ENCODE measurements at places on chromosomes 7 and 10.

DNA sequence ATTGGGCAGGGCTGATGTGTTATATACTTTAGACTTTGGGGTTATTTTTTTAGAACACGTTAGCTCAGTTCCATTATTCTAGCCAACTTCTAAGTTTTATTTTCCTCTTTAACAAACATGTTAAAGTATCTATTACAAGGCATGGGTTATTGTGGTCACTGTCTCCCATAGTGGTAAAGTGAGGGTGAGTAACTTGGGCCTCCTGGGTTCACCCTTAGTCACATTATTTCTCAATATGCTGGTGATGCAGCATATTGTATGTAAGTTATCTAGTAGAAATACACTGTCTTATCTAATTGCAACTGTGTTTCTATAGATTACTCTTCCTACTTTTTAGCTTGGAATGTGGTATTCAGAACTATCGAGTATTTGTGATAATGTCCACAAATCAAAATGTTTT is 65.9 kb downstream of the BBS9 start:
- no peak for DNase-seq

DNA sequence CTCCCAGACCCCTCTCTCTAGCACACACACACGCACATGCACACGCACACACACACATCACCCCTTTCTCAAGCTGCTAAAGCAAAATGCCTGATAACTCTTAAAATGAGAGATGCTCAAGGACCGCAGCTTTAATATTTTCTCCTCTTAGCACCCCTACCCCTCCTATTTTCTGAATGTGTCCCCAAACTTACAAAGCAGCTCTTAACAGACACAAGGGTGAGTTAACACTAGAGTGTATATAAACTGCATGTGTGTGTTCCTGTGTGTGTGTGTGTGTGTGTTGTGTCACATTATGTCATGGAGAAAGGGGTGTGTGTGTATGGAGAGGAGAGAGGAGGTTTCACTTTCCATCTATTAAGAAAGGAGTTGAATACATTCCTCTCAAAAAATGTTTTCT is 1.3 kb downstream of the PTN start:
- peak; percentile 22 for DNase-seq

DNA sequence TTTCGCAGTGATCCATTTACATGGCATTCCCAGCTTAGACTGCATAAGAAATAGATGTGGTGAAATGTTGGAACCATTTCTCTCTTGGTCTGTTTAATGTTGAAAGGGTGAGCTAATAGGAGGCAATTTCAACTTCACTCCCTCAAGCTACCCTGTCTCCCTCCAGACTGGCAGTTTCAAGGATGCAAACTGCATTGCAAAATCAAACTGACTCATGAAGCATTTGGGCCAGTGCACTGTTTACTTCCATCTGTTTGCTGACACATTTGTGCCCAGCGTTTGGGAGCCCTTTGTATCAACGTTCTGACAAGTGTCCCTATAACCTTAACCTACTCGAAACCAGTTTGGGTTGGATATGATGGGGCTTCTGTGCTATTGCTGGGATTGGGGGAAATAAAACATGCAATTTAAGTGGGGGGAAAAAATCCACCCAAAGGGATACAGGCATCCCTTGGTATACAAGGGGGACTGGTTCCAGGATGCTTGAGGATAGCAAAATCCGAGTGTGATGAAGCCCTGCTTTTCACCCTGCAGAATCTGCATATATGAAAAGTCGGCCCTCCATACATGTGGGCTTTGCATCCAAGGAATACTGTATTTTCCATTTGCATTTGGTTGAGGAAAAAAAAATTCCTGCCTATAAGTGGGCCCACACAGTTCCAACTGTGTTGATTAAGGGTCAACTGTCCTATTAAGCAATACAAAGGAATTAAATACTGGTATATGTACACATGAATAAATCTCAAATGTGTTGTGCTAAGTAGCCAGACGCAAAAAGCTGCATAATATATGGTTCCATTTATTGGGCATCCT is 15.6 kb downstream of the RHEB start:
- no peak for DNase-seq

GRCh38 chr7:47461746-47462145 is 120.2 kb downstream of the TNS3 start:
- DNase-seq = no peak

GRCh38 chr7:132739271-132739955 is 163.1 kb upstream of the PLXNA4 start:
- no peak for DNase-seq

- no peak for DNase-seq
These were observed 51.5 kb downstream of the ZNRF2 start for GRCh38 chr7:30335763-30336487.

Measured in right kidney (tissue), 9 donors.